ENCODE measurements at places on chromosomes 7 and 10. TPM values are rescaled to one million over a fixed set of nuclear protein-coding genes. Genes with fewer than 3 reads are reported as not detected.

Gene ADCYAP1R1
- total RNA-seq: not detected

DNA sequence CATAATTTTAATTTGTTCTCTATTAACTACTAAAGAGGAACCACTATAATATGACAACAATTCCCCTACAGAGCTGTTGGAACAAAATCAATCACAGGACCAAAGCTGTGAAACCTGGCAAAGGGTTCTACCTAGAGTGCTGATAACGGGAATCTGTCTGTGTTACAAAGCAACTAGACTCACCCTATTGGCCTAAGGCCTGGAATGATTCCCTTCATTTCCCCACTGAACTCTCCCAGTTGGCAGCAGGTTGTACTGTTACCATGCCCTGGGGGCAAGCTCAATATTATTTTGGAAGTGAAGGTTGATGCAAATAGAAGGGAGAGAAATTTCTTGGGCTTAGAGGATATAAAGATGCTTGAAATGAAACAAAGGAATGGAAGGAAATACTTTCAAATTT, 81.8 kb downstream of the SEMA3A start:
- DNase-seq: no peak

GRCh38 chr10:50333872-50334271, 82.6 kb upstream of the ASAH2 start:
- DNase-seq: no peak

Gene GPR15LG
- total RNA-seq: not detected

DNA sequence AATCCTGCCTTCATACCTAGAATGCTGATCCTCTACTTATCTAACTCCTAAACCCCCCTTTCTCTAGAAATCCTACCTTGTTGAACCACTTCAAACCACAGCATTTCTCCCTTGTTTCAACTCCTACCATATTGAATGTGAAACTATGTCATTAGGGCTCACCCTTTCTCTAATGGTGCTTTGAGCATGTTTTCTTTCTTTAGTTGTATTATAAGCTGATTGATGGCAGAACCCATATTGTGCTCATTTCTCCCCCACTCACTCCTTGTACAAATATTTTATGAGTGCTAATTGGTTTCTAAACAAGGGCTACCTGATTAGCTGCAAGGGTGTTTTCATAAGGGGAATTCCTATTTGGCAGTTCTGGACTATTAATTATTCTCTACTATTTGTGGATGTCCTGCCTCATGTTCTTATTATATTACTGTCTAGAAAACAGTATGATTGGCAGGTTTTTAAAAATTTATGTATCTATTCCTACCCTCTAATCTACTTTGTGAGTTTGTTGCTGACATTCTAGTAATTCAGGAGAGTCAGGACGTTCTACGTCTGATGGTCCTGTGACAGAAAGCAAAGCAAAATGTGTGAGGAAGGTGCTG, 765.8 kb downstream of the KCNMA1 start:
- no peak for DNase-seq

DNA sequence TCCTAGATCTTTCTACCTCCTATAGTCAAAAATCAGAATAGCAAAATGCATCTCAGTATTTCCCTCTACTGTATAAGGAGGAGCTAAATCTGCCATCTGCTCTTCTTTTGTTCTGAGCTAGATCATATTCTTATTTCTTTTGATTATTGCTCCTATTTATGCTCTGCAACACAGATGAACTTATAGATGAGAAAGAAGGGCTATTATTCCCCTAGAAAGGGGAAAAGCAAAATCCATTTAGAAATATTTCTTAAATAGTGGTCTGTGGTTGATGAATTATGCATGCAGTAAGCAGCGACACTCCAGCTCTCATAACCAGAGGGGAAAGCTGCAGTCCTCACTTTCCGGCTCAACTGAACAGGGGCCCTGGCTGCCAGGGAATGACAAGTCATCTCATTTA, 207.3 kb upstream of the SORCS1 start:
- no peak for DNase-seq

- DNase-seq: no peak
Observed at GRCh38 chr7:145698526-145699262, 417.9 kb upstream of the CNTNAP2 start.

GRCh38 chr10:34163075-34163905, 651.8 kb downstream of the PARD3 start:
- DNase-seq: no peak

Gene GIMAP2
- total RNA-seq: not detected

GRCh38 chr10:560314-560992, 129.0 kb downstream of the DIP2C start:
- no peak for DNase-seq

DNA sequence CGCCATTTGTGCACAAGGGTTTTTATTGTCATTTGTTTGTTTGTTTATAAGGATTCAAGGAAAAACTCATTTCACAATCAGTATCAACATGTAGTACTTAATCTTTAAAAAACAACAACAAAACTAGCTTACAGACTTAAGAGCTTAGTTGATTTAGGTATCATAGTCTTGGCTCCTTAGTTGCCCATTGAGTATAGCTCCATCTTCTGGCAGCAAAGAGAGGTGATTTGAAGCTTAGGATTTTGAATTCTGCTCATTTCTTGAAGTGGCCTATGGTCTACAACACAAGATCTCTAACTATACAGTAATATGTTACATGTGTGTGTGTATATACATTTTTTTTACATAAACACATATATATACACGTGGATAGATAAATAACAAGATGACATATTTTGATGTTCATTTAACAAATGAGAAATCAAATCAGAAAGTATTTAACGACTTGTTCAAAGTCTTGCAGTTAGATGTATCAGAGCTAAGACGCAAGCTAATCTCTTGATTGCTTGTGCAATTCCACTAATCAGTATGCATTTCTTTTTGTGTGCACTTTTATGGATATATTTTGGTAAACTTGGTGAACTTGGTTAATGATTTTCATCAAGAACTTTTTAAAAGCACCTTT, 307.3 kb downstream of the CAMK1D start:
- peak; percentile 39 for DNase-seq

GRCh38 chr7:4257146-4258111, 424.7 kb upstream of the FOXK1 start:
- DNase-seq: no peak
